ENCODE measurements at places on chromosomes 13 and 19.

DNA sequence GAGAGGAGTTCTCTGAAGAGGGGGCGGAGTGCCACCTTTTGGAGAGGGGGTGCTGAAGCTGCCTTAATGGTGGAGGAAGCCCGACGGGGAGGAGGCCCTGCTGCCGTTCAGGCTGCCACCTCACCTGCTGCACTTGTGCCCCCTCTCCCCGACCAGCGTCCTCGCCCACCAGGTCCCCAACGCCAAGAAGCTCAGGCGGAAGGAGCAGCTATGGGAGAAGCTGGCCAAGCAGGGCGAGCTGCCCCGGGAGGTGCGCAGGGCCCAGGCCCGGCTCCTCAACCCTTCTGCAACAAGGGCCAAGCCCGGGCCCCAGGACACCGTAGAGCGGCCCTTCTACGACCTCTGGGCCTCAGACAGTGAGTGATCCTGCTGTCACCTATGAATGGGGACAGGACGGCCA is 5.4 kb downstream of the NOP53 start:
- DNase-seq: no peak

GRCh38 chr13:26695891-26696311 is 64.7 kb downstream of the GPR12 start:
- DNase-seq: no peak

GRCh38 chr19:6092329-6093286 is 17.7 kb downstream of the RFX2 start:
- peak; percentile 81 for DNase-seq

DNA sequence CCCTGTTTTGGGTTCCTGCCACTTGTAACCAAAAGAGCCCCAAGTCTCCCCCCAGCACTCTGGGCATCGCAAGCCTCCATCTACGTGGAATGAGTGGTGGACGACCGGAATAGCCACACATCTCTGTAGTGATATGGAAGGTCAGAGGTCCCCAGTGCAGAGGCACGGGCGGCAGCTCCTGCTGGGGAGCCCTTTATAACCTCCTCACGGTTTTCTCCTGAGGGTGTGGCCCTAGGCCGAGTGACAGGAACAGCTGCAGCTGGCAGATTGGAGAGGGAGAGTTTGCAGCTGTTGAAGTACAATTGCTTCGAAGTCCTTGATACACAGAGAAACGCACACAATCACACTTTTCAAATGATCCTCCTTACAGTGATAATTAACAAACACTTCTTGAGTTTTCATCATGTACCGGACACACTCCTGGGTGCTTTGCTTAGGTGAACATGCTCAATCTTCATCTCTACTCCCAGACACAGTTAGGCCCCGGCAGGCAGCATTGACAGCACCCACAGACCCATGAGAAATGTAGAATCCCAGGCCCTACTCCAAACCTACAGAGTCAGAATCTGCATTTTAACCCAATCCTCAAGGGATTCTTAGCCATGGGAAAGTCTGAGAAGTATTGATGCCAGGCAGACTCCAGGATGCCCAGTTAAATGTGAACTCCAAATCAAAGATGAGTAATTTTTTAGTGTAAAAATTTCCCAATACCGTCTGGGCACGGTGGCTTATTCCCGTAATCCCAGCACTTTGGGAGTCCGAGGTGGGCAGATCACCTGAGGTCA is 4.9 kb upstream of the ZNF787 start:
- DNase-seq: no peak

DNA sequence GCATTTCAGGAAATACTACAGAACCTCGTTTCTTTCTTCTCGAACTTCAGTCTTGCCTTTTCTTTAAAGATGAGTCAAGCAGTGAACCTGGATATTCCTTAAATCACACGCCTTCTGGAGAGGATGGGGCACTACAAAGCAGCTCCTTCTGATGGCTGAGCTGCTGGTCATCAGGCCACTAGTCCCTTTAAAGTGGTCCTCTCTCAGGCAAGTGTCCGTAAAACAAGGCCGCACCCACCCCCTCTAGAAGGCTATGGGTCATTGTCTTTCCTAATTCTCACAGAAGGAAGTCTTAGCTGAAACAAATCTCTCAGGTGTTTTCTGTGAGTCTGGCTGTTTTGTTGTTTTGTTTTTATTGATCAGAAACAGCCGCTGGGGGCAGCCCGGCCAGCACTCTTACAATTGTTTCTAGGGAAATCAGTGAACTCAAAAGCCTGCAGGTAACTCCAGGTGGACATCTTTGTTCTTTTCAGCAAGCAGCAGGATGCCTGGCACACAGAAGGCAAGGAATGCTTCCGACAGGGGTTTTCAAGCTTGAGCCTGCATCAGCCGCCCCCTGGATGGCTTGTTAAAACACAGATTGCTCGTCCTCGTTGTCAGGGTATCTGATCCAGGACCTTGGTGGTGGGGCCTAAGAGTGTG is 45.4 kb downstream of the MBNL2 start:
- DNase-seq: no peak

GRCh38 chr19:474126-475078 is 13.6 kb upstream of the SHC2 start:
- DNase-seq: no peak

- DNase-seq: no peak
These were observed 363 bp upstream of the ZNF763 start for GRCh38 chr19:11964496-11964857.

GRCh38 chr19:19606021-19606420 is 12.5 kb downstream of the PBX4 start:
- DNase-seq: no peak

DNA sequence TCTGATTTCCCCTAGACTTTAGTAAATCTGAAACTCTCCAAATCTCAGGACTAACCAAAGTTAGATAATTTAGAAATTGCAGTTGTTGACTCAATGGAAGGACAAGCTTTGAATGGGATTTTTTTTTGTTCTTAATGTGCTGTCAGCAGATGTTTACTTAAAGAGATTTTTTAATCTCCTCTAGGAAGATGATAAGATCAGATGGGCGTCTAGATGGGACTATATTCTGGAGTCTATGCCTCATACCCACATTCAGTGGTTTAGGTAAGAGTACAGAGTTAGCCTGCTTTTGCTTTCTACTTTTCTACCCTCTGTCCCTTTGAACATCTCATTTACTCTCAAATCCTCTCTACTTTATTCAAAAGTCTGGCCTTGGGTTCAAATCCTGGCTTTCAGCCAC is 39.3 kb downstream of the TM9SF2 start:
- no peak for DNase-seq

GRCh38 chr13:49315036-49315565 is 67.4 kb downstream of the CDADC1 start:
- peak; percentile 28 for DNase-seq

DNA sequence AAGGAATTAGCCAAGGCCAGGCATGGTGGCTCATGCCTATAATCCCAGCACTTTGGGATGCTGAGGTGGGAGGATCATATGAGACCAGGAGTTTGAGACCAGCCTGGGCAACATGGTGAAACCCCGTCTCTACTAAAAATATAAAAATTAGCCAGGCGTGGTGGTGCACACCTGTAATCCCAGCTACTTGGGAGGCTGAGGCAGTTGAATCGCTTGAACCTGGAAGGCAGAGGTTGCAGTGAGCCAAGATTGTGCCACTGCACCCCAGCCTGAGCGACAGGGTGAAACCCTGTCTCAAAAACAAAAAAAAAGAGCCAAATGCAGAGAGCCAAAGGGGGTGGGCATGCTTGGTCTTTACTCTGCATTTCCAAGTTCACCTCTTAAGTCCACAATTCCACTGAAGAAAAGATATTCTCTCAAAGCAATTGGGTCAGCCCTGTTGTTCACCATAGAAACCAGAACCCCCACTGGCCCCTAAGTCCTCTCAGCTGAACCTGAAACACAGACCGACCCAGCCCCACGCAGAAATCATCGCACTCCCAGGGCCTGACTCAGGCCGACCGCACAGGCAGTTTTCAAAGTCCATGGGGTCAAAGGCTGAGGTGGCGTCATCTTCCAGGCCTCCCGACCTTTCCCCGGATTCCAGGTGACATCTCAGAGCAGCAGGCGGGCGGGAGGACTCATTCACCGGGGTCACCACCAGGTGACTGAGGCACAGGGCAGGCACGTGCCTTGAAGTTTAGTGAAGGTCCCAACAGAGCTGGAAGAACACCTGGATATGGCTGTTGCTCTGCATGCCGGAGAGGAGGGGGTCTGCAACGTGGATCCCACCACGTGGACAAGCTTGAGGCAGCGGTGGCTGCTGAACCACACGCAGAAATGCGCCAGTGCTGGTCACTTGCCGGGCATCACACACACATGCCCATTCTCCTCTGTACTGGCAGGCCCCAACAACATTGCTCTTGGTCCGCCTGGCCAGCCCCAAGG is 33.1 kb downstream of the SLC25A42 start:
- no peak for DNase-seq

DNA sequence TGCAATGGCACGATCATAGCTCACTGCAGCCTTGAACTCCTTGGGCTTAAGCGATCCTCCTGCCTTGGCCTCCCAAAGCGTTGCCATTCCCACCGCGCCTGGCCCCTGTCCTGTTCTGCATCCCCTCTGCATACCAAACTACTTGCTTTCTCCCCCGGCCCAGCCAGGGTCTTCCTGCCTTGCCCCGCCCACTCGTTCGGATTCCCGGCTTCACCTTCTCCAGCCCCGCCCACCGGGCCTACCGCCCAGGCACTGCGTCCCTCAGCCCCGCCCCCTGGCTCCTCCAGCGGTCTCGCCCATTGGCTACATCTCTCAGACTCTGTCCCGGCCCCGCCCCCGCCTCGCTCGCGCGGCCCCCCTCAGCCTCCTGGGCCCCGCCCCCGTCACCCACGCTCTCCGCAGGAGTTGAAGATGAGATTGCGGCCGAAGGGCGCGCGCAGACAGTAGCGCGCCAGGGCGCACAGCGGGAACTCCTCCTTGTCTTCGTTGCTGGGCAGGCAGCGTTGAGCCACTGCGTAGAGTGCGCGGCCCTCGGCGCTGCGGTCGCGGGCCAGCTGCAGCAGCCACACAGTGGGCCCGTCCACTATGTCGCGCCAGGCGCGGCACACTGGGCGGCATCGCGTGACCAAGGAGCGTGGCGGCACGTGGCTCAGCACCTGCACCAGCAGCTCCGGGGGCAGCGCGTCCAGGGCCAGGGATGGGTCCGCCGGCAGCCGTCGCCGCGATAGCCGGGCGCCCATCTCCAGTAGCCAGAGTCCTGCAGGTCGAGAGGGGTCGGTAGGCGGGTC is 19.0 kb downstream of the MRPS12 start:
- peak; percentile 77 for DNase-seq

GRCh38 chr13:98675066-98675465 is 77.4 kb downstream of the SLC15A1 start:
- no peak for DNase-seq

- no peak for DNase-seq
These were observed 43.2 kb downstream of the SERTM1 start for GRCh38 chr13:36717017-36717416.

DNA sequence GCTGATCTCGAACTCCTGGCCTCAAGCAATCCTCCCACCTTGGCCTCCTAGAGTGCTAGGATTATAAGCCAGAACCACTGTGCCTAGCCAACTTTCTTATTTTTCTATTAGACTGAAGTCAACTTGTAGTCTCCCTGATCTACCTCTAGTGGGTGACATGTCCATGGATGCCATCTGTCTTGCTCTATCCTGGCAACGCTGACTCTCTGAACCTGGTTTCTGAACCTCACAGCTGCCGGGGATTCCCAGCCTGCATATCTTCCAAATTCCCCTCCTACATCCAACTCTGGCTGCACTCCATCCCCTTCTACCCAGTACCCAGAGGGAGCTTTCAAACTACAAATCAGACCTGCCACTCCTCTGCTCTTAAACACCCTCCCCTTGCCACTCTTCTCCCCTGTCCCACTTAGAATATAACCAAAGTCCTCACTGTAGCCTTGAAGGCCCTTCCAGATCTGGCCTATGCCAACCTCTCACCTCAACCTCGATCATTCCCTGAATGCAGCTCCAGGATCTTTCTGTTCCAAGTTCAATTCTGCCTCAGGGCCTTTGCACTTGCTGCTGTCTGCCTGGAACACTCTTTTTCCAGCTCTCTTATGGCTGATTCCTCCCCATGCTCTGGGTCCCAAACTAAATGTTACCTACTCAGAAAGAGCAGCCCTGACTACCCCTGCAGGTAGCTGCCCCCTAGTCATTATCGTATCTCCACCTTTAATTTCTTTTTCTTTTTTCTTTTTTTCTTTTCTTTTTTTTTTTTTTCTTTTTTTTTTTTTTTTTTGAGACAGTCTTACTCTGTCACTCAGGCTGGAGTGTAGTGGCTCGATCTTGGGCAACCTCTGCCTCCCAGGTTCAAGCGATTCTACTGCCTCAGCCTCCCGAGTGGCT is 2.2 kb downstream of the CLIP3 start:
- DNase-seq: no peak

DNA sequence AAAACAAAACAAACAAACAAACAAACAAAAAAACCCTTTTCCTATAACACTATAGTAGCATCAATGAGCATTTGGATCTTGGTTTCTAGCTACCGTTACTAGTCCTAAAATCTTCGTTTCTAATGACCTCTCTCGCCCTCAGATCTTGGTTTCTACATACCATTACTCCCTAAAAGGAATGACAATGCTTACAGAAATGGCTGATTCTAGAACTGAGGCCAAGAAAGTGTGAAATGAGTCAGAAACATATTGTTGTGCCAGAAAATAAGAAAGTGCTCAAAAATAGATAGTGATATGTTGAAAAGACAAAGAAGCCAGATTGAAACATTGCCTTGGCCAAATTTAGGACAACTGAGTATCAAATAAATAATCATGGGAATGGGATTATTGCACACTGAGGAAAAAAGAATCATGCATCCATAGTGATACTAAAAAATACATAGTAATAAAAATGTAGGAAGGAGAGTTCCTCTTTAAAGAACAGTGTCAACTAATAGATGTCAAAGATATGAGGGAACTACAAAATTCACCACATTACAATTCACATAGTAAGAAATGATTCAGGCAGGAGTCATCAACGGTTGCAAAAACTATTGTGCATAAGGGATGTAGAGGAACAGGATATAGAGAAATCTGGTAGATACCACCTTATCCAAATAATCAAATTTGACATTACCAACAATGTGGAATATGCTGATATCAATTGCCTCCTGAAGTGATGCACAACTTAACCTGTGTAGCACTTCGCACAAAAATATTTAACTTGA is 386.6 kb downstream of the DIAPH3 start:
- DNase-seq: peak; percentile 85

GRCh38 chr19:10289167-10289835 is 451 bp upstream of the ICAM5 start:
- no peak for DNase-seq

GRCh38 chr13:28710161-28710560 is 8.6 kb downstream of the SLC46A3 start:
- no peak for DNase-seq

- DNase-seq: peak; percentile 71
These were observed 26.3 kb upstream of the INTS6 start for GRCh38 chr13:51479199-51479523.

GRCh38 chr13:36829753-36830152 is 10.7 kb downstream of the RFXAP start:
- DNase-seq: no peak

- DNase-seq: no peak
These were observed 160.0 kb downstream of the RBM26 start for GRCh38 chr13:79245937-79246577.

DNA sequence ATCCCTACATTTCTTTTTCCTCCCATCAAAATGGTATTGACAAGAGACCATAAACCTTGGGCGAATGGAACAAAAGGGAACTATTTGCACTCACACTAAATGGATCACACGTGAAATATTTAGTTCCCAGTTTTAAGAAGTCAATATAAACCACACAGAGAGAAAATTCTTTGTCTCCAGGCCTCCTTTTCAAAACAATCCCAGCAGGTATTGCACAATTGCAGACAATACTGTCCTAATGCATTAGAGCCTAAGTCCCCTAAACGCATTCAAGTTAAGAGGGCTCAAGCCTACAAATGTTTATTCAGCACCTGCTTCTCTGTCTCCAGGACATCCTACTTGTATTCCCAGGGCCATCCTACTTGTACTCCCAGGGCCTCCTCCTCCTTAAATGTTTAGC is 1.3 kb upstream of the B3GLCT start:
- no peak for DNase-seq

GRCh38 chr19:38211151-38211591 is 12.9 kb downstream of the DPF1 start:
- no peak for DNase-seq

All from fibroblast of upper back skin (primary cell).